Calu3 (cell line): ENCODE measurements at places on chromosomes 7 and 10. TPM values are rescaled to one million over a fixed set of nuclear protein-coding genes. Genes with fewer than 3 reads are reported as not detected.

GSDME gene
- 9.4 and 11.9 TPM in 2 replicates for total RNA-seq

TMEM140 gene
- 4.2 and 11.4 TPM in 2 replicates for total RNA-seq

ATE1 gene
- total RNA-seq, result 17.3 and 18.7 TPM in 2 replicates

DNA sequence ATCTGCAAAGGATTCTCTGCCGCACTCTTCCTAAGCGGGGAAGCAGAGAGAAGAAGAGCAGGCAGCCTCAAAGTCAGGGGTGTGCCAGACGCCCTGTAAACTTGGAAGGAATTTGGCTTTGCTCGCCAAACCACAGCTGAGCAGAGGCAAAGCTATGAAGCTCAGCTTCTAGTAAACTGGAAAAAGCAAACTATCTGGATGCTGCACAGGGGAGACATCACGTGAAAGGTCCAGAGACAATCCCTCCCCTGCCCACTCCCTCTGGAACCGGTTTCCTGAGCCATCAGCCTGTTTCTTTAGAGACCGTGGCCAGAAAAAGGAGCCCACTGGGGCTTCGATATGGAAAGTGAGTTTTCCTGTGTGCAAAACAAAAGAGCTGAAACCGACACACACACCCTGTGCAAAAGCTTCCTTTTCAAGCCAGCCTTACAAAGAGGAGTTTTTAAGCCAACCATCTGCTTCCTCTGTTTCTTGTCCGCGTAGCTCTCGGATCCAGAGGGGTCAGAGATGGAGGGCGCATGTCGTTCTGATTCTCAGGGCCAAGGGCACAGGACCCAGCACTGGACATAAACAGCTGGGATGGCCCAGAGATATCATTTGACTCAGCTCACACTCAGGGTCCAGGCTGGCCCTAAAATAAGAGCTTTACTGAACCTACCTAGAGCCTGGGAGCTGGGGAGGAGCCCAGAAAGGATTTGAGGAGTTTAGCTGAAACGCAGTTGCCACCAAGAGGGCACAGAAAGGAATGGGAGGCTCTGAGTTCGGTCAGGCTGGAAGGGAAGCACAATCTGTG is 58.2 kb upstream of the DNAAF5 start:
- H3K4me3 ChIP-seq, result no peak overlapping the region
- DNase-seq, result no peak
- H3K27me3 ChIP-seq, result no peaks in the 10 kb centered on the region
- H3K4me1 ChIP-seq, result no peaks in the 10 kb centered on the region
- H3K27ac ChIP-seq, result no peak overlapping the region
- H3K36me3 ChIP-seq, result peaks cover 4% of the 10 kb centered on the region

- H3K36me3 ChIP-seq, result no peaks in the 10 kb centered on the region
- no peak for DNase-seq
- H3K27me3 ChIP-seq, result peaks cover 48% of the 10 kb centered on the region
- no peak overlapping the region for H3K27ac ChIP-seq
Observed at GRCh38 chr7:22765609-22766008, 38.6 kb downstream of the IL6 start.

DNA sequence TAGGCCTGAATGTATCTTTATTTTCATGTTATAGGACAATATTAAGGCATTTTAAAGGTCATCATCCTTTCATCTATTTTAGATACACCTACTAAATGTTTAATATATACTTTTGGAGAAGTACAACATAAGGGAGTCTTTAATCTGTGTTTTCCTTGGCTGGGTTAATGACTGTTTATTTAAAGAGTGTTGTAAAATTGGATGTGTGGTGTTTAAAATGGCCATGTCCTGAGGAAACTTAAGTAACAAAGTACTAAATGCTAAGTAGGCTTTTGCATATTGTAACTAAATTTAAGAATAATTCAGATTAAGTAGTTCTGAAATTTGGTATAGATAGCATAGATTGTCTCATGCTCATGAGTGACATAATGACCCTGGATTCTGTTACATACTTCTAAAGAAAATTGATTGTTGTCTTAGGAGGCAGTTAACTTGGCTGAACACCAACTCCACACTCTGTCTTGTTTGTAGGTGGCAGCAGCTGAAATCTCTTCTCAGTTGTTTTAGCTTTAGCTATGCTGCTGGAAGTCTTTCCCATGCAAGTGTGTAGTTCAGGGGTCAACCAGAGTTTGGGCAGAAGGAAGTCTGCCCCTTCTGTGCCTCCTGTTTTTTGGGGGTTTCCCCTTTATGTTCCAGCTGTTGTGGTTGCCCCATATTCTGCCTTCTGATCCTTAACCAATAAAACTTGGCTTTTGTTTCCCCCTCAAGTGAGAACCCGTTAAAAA is 29.2 kb downstream of the DLD start:
- H3K27ac ChIP-seq, result no peak overlapping the region
- DNase-seq, result no peak
- no peak overlapping the region for H3K4me3 ChIP-seq
- peaks cover 8% of the 10 kb centered on the region for H3K4me1 ChIP-seq
- H3K27me3 ChIP-seq, result no peaks in the 10 kb centered on the region
